ENCODE measurements at places on chromosomes 6 and 20. TPM values are rescaled to one million over a fixed set of nuclear protein-coding genes. Genes with fewer than 3 reads are reported as not detected.

Gene SERPINB1
- polyA plus RNA-seq: 52.6 TPM

Gene NHLRC1
- 2.7 TPM for polyA plus RNA-seq

Gene ZNF184
- 2.5 TPM for polyA plus RNA-seq

Gene GABRR1
- not detected for polyA plus RNA-seq

Gene ARMH2
- polyA plus RNA-seq: not detected

Gene RSPH9
- 0.09 TPM for polyA plus RNA-seq

Gene ID1
- polyA plus RNA-seq: 257 TPM

Gene BAG2
- polyA plus RNA-seq: 8.7 TPM

Gene TMEM244
- not detected for polyA plus RNA-seq

Gene NQO2
- 67.2 TPM for polyA plus RNA-seq

Gene TFAP2B
- polyA plus RNA-seq: not detected

Gene LTB
- polyA plus RNA-seq: 0.33 TPM

Gene TRIM10
- polyA plus RNA-seq: 0.03 TPM

Gene PFDN4
- 140 TPM for polyA plus RNA-seq

DNA sequence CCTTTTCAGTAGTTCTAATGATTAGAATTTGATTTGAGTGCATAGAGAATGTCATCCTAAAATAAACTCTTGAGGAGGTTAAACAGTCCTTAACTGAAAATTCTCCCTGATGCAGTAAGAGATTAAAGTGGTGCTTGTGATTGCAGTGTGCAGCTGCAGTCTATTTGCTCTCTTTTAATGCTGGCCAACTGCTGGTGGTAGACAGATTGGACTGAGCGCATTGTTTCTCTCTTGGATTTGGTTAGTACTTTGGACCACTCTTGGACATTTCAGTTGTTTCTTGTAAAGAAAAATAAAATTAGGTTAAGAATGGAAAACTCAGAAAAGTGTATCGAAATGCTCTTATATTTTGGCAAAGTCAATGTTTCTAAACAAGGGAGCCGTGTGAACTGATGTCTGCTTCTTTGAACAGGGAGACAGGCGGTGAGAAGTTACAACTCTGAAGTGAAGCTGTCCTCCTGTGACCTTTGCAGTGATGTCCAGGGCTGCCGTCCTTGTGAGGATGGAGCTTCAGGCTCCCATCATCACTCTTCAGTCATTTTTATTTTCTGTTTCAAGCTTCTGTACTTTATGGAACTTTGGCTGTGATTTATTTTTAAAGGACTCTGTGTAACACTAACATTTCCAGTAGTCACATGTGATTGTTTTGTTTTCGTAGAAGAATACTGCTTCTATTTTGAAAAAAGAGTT lies 127.2 kb downstream of the CD109 start:
- DNase-seq: no peak

- no peak for DNase-seq
Measured at GRCh38 chr6:1491591-1492319, 102.4 kb downstream of the FOXF2 start.

DNA sequence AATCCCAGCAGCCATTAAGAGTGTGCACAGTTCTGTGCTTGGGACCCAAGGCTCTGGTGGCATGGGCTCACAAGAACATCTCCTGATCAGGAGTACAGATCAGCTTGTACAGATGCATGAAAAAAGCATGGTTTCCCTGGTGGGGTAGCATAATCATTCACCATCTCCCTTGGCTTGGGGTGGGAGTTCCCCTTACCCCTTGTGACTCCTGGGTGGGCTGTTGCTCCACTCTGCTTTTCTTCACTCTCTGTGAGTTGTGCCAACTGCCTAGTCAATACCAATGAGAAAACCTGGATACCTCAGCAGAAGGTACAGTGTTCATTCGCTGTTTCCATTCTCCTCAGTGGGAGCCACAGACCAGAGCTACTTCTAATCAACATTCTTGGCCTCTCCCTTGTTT lies 13.6 kb upstream of the HLA-DQB1 start:
- DNase-seq: no peak

GRCh38 chr6:28817808-28818145 lies 106.0 kb downstream of the TRIM27 start:
- no peak for DNase-seq

DNA sequence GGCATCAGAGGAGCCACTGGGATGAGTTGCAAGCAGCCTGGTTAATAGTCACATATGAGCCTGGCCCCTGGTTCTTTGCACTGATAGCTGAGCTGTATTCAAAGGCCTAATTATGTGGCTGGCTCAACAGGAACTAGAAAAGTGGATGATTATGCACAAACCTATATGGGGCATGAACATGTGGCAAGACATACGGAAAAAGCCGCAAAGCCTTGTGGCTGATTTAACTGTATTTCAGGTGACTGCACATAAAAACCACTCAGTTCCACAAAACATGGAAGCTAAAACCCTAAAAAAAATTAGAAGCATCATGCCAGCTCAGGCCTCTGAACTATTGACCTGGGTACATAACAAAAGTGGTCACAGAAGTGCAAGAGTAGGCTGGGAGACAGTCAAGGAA lies 13.0 kb upstream of the MUC22 start:
- DNase-seq: no peak

- no peak for DNase-seq
Measured at GRCh38 chr6:126180585-126180984, 159.3 kb upstream of the CENPW start.

DNA sequence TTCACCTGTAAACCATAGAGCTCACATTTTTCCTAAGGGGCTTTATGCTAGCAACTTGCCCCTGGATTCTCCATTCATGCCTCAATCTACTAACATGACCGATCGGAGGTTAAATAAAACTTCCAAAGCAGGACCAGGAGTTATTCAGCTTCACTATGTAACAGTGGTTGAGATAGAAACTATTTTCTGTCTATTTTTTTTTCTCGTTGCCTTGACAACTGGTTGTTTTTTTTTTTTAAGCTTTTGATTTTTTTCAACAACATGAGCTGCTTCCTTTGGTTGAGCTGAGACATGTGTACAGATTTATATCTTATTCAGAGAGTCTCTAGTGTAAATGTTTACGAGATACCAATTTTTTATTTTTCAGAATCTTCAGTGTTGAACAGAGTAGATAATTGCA lies 85.7 kb downstream of the SHLD1 start:
- no peak for DNase-seq

- DNase-seq: no peak
Measured at GRCh38 chr20:54665812-54666211, 190.4 kb downstream of the DOK5 start.

DNA sequence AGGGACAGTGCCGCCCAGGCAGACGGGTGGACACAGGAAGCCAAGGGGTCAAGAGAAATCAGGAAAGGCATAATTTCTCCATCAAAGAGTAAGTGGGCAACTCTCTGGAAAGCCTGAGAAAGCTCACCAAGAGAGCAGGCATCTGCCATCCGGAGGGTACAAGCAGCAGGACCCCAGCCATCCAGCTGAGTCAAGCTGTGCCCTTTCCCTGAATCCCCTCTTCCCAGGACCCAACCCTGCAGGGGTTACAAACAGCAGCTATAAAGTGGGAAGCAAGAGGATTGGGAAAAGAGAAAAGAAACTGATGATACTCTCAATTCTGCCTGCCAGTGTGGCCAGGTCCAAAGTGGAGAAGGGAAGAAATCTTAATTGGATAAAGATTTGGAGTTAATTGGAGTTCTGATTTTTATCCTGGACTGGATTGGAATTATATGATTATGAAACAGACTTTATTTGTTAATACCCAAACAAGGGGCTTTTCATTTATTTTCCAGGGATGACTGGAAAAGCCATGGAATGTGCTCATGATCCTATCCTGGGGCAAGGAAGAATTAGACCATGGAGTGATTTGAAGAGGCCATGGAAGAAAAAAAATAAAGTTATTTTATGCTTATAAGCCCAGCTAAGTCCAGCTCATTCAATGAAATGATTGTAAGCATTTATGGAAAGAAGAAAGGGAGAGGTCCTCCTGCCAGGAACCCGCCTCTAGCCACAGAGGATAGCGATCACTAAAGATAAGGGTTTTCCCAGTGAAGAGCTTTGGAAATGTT lies 34.9 kb downstream of the NHLRC1 start:
- DNase-seq: no peak

GRCh38 chr6:156392648-156393047 lies 384.5 kb upstream of the ARID1B start:
- DNase-seq: no peak

DNA sequence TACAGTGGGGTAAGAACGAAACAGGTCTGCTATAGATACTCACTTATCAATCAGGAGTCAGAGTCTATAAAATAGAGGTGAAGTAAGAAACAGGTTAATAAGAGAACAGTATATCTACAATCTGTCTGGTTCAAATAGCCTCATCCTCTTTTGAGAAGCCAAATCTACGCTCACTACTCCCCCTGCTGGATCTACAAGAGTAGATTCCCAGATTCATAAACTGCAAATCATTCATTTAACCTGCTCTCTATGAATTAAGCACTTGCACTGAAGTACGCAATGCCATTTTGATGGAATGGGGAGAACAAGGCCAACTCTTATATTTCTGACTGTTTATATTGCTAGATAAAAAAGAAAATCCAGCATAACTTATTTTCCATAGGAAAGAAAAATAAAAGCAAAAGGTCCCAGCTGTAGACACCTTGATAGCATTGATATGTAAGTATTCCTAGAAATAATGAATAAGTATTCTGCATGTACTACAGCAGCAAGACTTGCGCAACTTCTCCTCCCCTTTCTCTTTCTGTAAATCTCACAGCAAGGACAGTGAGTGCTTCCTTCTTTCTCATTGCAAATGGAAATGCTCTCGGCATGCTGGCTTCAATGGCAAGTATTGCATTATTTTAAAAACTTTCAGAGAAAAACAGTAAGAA lies 92.3 kb downstream of the RFX6 start:
- DNase-seq: peak; percentile 59

DNA sequence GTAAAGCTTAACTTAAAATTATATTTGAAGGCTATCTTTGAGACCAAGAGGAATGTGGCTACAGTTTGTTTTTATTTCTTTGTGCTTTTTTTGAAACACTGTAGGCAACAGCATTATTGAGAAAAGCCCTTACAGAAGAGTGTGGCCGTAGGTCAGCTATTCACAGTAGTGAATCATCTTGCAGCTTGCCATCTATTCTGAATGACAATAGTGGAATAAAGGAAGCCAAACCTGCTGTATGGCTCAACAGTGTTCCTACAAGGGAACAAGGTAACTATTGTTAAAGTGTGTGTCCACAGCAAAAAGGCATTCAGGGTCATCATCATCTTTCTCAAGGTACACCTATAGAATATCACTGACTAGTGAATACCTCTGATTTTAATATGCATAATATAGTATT lies 88.5 kb downstream of the KIZ start:
- DNase-seq: no peak

DNA sequence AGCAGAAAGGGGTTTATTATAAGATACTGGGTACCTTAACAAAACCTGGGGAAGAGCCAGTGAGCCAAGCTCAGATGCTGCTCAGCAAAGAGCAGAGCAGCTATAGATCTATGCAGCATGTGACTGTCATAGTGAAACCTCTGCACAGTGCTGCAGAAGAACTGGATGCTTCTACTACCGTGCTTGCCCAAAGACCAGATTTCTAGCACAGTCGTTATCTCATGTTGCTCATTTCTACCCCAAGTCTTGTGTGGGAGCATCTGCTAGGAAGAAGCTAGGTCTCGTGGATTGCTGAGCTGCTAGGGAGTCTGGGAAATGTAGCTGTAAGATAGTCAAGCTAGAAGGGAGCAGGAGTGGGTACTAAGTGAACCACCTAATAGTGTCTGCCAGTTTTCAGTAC lies 31.7 kb upstream of the GNRH2 start:
- DNase-seq: no peak

DNA sequence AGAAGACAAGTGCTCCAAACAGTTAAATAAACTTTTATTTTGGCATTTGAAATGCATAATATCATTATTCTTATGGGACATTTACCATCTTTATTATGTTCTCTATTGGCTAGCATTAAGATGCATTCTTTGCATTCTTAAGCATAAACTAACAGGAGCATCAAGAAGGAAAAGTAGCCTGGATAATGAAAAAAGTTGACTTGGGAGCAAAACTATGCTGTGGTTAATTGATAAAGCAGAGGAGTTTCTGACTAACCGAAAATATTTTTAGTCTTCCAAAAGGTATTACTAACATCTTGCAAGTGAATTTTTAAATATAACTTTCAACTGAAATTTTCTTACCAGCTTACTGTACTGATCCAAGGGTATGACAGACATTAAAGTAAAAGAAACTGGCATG lies 140.3 kb downstream of the FLRT3 start:
- no peak for DNase-seq

GRCh38 chr6:168533414-168533813 lies 92.4 kb downstream of the SMOC2 start:
- DNase-seq: no peak

DNA sequence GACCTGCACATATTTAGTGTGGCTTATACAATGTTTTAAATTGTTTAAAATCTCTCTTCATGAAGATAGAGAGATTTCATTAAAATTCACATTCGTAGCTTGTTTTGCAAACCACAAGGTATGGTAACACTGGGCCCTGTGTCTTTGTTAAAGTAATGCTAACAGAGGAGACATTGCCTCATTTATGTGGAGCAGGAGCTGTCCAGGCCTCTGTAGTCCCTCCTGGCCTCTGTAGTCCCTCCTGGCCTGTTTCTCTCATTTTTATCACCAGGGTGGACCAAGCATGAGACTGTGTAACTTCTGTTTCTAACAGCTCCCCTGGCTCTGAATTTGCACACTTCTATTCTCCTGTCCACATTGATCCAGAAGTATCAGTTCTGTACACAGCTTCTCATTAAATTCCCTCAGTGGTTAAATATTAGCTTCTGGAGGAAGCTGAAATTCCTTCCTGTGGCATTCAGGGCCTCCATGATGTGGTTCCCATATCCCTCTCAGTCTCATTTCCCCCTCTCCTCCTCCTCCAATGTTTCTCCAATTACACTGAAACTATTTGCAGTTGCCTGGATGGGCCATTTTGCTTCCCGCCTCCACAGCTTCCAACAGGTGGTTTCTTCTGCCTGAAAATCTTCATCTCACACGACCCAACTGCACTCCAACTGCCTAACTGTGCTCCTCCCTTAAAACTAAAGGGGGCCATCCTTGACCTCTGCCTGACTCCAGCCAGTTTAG lies 340.4 kb downstream of the SYNE1 start:
- DNase-seq: no peak

DNA sequence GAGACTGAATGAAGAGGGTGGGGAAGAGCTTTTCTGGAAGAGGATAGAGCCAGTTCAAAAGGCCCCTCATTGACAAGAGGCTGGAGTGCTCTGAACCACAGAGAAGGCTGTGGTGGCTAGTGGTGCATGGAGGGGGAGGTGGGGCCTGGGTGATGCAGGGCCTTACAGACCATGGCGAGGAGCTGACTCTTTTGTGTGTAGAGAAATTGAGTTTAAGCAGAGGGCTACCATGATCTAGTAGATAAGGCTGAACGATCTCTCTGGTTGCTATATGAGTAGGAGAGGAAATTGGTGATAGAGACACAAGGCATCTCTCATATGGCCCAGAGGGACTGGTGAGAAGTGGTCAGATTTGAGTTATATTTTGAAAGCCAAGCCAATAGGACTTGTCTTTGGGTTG lies 137.6 kb downstream of the UST start:
- DNase-seq: no peak

- DNase-seq: no peak
Measured at GRCh38 chr20:6848041-6848440, 80.6 kb downstream of the BMP2 start.

- no peak for DNase-seq
Measured at GRCh38 chr20:17077030-17077429, 149.8 kb upstream of the PCSK2 start.

GRCh38 chr6:75334266-75335040 lies 49.9 kb upstream of the TMEM30A start:
- DNase-seq: no peak

Data from A549 (cell line).